Karpas-422 (cell line): ENCODE measurements at places on chromosomes 13 and 19. TPM values are rescaled to one million over a fixed set of nuclear protein-coding genes. Genes with fewer than 3 reads are reported as not detected.

Gene BCAM
- not detected in 2 replicates for total RNA-seq

Gene AMH
- 1.9 and 7.2 TPM in 2 replicates for total RNA-seq

Gene CLEC17A
- total RNA-seq: 7.4 and 17.6 TPM in 2 replicates

Gene IL4I1
- not detected in 2 replicates for total RNA-seq

DNA sequence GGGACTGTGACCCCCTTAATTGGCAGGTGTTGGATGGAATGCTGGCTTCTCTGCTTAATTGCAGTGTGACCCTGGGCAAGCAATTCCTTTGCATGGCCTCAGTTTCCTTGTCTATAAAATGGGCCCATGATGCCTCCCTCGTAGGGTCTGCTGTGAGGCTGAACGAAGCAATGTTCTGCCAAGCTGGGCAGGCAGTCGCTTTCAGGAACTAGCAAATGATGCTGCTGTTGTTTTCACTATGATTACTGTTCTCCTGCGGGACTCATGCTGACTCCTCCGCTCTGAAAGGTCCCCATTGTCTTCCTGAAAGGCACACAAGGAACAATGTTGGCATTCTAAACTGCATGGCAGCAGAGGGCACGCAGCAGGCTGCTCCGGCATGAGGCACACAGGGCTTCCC is 6.8 kb downstream of the BICRA start:
- no peak for DNase-seq

DNA sequence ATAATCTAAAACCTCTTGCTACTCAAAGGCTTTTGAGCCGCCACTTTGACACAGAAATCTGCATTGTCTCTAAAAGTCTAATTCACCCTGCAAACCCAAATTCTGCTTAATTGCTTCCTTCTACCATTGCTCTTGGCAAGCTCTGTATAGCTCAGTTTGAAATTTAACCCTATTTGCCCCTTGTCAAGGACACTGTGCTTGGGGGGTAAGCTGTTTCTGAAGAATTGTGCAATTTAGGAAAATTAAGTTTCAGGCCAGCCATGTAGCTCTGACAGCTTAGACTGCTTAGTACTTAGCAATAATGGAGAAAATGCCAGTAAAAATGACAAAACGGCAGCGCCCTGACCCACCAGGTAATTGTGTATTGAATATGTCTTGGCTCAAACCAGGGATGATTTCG is 282.2 kb downstream of the OLFM4 start:
- DNase-seq: no peak

DNA sequence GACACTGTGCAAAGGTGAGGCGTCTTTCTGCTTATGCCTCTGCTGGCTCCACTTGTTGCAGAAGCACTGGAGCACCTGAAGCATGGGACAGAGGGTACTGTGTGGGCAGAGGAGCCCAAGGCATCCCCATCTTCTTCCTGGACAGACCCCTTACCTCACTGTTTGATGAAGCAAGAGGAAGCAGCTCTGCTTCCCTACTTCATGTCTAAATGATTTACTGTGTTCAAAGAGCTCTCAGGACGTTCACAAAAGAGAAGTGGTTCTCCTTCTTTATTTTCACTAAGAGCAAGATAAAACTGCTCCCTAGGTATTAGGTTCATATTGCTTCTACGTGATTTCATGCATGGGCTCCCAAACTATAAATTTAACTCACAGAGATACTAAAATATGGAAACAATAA is 1635.4 kb upstream of the SLC10A2 start:
- DNase-seq: no peak

GRCh38 chr13:78712831-78713230 is 53.9 kb upstream of the OBI1 start:
- DNase-seq: no peak

DNA sequence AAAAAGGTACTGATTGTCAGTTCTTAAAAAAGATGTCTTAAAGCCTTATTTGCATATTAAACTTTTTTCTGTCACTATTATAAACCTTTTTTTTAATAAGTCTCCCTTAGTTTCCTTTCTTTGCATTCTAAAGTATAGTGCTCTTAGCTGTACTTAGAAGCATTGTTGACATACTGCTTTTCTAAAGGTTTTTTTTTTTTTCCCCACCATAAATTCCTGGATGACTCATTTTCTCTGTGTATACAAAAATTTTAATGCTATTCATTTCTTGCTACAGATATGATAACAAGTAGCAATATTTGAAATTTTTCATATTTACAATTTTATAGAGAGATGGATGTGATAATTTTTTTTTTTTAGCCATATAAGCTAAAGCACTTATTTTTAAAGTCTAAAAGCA is 43.5 kb downstream of the METTL21C start:
- DNase-seq: no peak
